Fibroblast of skin of left biceps (primary cell): ENCODE measurements at places on chromosomes 5 and 9.

- DNase-seq, result no peak
Measured at GRCh38 chr5:73125289-73125688, 4.9 kb downstream of the TMEM171 start.

DNA sequence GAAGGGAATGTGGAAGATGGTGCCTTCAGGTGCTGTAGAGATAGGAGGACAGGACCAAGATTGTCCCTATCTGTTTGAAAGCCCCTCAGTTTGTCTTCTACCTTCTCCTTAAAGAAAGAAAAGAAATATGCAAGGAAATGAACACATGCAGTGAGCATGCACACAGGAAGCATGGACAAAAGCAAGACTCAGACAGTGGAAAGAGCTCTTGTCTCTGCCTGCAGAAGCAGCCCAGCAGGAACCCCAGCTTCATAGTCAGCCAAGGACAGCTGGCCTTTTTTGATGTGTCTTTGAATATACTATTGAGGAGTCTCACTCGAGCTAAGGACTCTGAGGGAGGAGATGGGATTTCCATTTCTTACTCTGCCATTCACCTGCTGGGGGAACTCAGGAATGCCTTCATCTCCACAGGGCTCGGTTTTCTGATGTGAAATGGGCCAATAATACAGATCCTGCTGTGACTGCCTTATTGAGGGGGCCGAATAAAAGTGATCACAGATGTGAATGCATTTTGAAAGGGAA lies 132.5 kb upstream of the ADRA1B start:
- no peak for DNase-seq

DNA sequence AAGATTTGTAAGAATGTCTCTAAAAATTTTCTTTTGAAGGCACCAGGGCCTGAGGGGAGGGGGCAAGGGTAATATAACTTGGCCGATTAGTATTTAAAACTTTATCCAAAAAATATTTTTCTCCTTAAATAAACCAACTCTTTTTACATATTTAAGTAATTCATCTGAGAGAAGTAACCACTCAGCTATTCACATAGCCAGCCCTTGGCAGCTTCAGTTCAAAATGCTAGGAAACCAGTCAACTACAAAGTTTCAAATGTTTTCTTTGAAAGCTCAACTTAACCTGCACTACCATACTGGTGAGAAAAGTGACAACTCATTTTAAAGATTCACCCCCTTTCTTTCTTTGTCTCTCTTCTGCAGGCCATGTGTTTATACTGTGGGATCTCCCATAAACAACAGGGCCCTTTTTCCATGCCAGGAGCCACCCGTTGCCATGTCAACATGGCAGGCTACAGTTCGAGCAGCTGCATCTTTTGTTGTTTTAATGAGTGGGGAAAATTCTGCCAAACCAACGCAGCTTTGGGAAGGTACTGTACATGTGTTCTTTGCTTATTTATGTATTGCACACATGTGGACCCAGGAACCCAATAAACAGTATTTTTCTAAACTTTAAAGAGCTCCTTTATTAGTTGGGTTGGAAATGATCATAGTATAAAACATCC lies 46.3 kb downstream of the AOPEP start:
- no peak for DNase-seq

- DNase-seq, result peak; percentile 80
Measured at GRCh38 chr9:113668061-113668460, 204.5 kb downstream of the RGS3 start.
